ENCODE measurements at places on chromosomes 7 and 10.

DNA sequence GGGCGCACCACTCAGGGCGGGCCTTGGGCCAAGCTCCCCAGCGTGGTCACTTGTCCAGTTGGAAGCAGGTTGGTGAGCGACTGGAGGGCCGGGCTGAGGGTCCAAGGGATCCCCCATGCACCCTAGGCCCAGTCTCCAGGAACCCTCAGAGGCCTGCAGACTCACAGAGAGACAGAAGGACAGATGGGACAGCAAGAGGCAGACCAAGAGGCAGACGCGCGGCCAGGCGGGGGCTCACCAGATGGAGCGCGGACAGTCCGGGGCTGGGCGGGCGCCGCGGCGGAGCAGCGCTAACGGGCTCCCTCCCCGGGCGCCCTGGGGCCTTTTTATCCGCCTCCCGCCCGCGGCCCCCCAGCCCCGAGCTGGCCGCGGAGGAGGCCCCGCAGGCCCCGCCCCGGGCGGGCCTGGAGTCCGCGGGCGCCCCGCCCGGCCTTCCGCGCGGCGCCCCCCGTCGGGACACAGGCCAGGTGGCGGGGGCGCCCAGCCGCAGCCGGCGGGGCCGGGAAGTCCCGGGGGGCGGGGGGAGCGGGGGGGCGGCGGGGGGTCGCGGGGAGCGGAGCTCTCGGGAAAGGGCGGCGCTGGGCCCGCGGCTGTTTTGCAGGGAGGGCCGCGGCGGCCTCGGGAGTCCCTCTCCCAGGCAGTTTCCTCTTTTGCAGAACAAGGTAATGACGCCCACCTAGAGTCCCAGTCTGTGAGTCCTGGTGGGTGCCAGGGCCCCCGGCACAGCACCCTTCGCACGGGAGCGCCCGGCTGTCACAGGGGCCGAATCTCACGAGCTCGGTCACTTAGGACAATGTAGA, at the start of gene LOXL4:
Gene LOXL4 (minus strand): TSS at position 301 of the 800 bp plus-strand sequence. CDS start 5,175 bp downstream, outside the sequence.
- DNase-seq, result no peak

GRCh38 chr7:151648429-151648828, 128.7 kb upstream of the RHEB start:
- DNase-seq, result no peak

GRCh38 chr10:60525716-60526585, 136.3 kb upstream of the ANK3 start:
- DNase-seq, result no peak

- no peak for DNase-seq
These were observed 5.7 kb upstream of the OR2F2 start for GRCh38 chr7:143929224-143929920.

GRCh38 chr7:122143376-122143750, 686 bp downstream of the AASS start:
- DNase-seq, result no peak

DNA sequence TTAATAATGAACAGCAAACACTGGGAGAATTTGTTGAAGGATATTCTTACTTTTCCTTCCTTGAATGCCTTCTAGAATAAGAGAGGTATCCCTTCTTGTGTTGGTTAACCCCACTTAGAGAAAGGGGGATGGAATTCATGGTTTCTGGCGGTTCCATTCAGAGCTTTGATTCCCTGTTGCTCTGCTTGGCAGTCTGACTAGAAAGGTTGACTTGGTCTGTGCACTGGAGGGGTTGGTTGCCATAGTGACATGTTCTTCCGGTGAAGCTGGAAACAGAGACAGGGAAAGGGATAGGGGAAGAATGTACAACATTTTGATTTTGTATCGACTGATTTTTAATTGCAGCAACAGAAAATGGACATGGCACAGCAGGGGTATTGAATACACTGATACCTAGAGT, 2.5 kb downstream of the TMEM178B start:
- no peak for DNase-seq

DNA sequence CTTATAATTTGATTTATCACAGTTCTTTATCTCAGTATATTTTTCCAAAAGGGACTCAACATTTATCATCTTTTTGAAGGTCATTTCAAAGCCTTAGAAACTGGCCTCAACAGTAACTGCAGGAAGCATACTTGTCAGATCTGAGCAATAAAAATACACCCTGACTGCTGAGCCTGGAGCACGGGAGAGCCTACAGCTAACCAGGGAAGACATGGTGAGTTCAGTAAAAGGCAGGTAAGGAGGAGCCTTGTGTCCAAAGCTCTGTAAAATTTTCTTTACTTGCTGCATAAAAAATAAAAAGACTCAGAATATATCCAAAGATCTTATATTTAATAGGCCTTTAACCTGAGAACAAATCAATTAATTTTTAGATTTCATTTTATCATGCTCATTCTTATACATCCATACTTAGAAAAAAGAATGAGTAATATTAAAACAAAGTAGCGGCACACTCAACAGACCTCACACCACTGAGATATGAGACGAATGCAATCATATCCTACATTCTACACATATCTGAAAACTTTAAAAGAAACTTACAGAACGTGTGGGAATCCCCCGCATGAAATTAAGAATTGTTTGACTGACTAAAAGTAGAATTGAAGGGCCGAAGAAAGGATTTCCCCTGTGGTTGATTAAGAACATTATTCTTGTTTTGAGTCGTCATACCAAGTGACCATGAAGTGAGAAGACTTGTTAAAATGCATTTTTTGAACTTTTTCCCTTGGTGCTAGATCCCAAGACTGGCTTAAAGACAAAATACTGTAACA, 296.4 kb upstream of the MKLN1 start:
- no peak for DNase-seq

GRCh38 chr10:132590752-132591121, 53.1 kb downstream of the INPP5A start:
- no peak for DNase-seq

All from activated naive CD4-positive, alpha-beta T cell (primary cell).